ENCODE measurements at places on chromosomes 5 and 9.

- no peak for DNase-seq
These were observed 110.3 kb upstream of the CTSL start for GRCh38 chr9:87615547-87616148.

DNA sequence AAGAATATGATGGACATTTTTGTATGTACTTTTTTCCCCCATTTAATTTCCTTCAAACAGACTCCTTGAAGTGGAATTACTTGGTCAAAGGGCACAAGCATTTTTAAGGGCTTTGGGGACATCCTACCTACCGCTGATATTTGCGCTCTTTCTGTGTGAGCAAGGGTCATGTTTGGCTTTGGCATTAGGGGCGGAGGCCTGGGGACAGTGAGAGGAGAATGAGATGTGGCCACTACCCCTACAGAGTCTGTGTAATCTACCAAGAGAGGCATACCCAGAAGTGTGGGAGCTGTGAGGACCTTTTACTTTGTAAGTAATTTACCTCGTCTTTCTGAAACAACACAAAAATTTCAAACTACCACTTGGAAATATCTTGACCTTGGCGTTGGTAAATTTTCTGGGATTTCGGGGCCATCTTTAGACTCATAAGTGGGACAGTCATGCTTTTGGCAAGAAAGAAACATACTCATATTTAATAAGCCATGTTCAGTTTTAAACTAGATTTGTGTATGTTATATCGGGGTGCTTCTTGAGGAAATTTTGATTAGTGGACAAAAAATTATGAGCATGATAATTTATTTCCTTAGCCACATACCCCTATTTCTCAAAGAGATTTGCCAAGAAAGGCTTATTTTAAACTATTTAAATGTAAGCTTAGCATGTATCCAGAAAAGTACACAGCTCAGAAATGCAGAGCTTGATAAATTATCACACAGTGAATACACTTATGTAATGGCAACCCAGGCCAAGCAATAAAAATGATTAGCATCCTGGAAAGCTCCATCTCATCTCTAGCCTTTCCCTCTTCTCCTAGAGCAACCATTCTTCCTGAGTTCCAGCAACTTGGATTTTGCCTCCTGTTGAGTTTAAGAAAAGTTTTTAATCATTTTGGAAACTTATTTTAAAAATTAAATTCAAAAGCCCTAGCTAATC, 63.6 kb downstream of the ARHGAP26 start:
- DNase-seq: no peak

GRCh38 chr5:8114597-8115266, 245.8 kb downstream of the MTRR start:
- DNase-seq: no peak

DNA sequence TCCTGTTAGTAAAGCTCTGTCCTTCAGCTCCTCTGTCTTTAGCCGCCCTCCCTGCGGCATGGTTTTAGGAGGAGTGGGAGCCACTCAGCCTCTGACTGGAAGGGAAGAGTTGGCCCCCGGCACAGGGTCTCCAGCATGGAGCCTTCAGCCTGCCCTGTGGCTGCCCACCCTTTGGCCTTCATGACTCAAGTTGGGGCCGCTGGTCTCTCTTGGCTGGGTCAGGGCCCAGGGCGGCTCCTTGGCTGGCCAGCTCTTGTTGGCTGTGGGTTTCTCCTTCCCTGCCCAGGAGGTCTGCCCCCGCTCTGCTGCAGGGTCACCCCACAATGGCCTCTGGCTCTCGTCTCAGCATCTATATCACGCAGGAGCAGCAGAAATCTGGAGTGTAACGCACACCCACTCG, 25.7 kb downstream of the FGF1 start:
- no peak for DNase-seq

GRCh38 chr9:132201139-132201538, 39.3 kb downstream of the NTNG2 start:
- DNase-seq: no peak

DNA sequence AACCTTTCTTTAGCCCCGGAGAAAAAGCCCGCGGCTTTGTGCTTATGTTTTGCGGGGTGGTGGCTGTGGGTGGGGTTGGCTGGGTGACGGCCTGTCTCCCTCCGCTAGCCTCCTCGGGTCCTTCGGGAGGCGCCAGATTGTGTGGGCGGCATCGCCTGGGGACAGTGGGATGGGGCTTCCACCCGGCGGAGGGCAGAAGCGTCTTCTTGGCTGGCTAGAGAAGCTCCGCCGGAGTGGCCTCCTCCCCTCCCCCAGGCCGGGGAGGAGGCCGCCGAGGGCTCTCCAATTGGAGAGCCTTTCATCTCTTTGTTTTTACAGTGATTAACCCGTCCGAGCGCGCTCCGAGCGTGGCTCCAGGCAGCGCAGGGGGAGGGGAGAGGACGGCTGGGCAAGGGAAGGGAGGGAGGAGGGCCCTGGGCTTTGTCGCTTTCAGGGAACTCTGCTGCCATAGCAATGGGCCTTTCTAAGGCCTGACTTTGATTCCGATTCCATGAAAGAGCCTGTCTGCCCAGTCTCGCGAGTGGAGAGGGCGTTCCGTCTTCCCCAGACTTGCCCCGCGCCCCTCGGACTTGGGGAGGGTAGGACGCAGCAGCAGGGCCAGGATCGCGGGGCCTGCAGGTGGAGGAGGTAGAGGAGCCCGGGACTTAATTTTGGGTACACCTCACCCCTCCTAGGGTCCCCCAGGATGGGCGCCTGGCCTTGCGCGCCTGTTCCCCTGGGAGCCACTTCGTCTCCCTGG, 36.7 kb upstream of the TIFAB start:
- no peak for DNase-seq

DNA sequence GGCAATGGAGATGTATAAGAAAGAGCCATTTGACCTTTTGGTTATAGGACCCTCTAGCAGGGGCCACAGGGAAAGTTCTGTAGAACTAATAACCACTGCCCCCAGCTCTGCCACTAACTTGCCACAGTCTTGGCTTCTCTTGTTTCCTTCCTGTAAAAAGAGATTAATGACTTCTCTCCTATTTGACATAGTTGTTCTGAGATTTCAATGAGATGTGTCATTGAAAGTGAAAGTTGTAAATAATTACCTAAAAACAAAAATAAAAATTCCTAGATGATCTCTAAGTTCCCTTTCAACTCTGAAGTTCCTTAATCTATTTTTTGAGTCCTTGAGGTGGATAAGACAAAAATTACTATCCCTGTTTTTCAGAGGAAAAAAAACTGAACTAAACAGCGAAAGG, 1.4 kb upstream of the KIF12 start:
- DNase-seq: no peak

DNA sequence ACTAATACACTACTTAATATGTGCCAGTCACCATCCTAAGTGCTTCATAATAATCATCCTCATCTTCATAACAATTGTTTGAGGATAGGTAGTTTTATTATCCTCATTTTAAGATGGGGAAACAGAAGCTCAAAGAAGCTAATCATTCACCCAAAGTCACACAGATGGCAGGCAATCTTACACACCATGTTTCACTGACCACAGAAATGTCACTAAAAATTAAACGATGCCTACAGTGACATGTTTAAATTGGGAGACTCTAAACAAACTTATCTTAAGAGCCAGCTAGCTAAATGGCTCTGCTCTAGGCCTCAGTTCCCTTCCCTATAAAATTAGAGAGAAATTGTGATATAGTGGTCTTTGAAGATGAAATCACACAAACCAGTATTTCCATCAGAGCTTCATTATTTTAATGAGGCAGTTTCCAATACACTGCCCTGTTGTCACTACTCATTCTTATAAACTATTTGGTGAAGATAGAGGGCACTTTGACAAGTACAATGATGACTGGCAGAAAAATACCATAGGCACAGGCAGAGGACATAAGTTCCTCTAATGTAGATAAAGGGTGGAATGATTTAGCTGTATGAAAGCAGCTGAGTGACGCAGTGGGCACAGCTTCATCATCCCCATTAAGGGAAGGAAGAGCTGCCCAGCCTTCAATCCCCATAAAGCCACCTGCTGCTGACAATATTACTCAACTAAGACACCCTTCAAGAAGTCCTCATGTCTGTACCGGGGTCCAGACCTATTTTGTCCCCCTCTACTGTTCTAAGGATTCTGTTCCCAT, 224.1 kb downstream of the ACTL7B start:
- no peak for DNase-seq

GRCh38 chr5:139658501-139658927, 10.4 kb downstream of the CXXC5 start:
- DNase-seq: no peak

DNA sequence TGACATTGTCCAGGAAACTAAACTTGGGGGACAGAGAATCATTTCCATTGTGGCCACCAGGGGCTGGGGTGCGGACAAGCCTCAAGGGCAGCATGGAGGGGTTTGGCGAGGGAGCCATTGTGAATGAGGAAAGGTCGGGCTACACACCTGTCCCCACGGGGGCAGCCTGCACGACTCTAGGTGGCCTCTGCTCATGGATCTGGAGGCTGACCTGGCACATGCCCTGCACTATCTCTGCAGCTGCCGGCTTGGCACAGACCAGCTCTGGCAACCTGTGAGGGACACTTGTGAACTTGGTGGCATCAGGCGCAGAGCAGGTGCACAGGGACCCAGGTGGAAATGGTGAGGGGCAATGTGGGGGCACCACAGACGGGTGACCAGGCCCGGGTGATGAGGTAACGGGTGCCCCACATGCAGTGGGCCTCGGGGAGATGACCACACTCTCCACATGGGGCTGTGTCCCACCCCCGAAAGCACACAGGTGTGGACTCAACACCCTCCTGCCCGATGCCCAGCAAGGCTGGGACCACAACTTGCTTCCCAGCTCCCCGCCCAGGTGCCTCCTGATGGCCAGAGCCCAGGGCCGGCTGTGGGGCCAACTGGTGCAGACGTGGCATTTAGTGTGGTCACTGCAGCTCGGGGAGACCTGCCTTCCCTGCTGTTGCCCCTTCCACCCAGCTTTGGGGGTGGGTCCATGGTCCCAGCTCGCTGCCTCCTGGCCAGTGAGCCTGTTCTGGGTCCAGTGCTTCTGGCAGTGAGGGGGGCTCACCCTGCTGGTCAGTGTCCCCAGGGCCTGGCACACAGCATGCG, 60.9 kb upstream of the UBAC1 start:
- DNase-seq: no peak

GRCh38 chr5:15938961-15939360, 240.6 kb downstream of the MARCHF11 start:
- DNase-seq: no peak

GRCh38 chr5:36651761-36652685, 45.6 kb downstream of the SLC1A3 start:
- no peak for DNase-seq

DNA sequence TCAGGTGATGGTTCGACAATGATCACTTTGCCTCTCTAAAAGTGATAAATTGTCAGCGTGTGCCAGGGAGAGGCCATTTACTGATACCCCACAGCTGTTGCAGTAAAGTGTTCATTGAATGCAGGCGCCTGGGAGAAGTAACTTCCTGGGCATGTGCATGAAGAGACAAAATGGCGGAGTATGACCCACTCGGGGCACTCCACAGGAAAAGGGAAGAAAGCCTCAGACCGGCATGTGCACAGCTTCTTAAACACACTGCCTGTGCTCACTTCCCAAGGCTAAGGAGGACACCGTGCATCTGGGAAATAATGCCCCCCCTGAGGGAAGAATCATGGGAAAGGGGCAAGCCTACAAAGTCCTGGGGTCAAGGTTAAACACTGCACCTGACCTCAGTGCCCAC, 329.5 kb downstream of the ICE1 start:
- no peak for DNase-seq

- DNase-seq: no peak
These were observed 36.5 kb downstream of the WWC1 start for GRCh38 chr5:168327994-168328393.

DNA sequence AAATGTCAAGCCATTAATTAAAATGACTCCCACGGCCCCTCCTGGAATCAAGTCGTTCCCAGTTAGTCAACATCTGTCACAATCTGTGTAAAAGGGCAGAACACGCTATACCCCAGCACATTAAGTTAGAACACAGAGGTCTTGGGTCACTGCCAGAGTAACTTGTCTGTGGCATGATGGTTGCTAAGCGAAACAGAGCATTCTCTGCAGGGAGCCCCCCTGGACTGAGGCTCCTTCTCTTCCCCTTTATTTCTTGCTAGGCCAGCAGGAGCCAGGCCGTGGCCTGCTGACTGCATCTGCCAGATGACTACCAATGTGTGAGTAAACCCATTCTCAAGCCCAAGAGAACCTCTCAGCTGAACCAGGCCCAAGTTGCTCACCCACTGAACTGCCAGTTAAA, 51.9 kb upstream of the ZBED3 start:
- no peak for DNase-seq

GRCh38 chr5:32690153-32690552, 21.0 kb upstream of the NPR3 start:
- no peak for DNase-seq

DNA sequence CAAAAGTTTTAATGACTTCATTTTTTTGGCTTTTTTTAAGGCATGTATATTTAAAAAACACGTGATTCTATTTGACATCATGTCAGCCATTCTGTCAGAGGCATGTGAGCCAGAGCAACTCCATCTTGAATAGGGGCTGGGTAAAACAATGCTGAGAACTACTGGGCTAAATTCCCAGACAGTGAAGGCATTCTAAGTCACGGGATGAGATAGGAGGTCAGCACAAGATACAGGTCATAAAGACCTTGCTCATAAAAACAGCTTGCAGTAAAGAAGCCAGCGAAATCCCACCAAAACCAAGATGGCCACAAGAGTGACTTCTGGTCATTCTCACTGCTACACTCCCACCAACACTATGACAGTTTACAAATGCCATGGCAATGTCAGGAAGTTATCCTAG, 1000.6 kb upstream of the DMAC1 start:
- DNase-seq: no peak

DNA sequence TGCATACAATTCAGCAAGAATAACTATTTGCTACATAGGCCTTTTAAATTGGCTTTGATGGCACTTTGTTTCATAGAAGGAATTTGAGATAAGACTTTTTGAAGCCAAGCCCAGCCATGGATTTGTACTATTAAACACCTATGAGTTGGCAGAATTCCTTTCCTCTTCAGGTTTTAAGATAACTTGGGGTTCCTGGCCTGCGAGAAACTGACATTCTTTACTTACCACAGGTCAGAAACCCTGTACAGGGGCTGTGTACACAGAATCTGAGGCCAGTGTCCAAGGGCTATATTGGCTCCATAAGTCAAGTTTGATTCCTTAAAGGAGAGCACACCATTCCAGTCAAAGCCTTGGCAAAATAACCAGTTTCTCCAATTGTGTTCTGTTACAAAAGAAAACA, 10.8 kb upstream of the BTNL3 start:
- DNase-seq: no peak

All from HL-60 (cell line).